ENCODE measurements at places on chromosomes 11 and 22.

DNA sequence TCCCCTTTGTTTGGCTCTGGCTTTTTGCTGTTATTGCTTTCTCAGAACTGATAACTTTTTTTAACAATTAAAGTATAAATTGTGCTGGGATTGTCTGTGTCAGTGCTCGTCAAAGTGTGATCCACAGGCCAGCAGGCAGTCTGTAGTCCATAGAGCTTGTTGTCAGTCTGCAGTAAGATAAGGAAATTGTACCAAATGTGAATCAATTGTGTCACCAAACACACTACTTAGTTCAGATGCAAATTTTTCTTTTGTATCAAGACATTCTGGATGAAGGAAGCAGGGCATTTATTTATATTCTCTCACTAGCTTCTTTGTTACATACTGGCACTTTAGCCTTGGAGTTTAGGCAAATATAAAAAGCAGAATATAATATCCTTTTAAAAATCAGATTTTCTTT is 121.0 kb downstream of the WNT11 start:
- no peak for DNase-seq

GRCh38 chr22:44409211-44409973 is 88.6 kb downstream of the RTL6 start:
- DNase-seq, result no peak

DNA sequence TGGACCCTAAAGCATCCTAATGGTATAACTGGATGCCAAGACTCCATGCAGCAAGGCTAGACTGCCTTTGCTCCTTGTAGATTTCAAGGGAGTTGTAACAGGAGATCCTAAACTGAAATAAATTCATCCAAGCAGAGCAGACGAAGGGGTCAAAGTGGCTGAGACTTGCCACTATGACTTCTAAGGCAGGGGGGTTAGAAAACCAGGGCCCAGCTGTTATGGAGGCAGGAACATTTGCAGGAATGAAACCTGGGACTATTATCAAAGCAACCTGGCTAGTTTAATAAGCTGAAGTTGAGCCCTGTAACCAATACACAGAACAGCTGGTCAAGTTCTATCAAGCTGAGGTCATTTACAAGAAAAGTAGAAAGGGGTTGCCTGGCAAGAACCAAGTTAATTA is 122.2 kb upstream of the TRPC6 start:
- no peak for DNase-seq

DNA sequence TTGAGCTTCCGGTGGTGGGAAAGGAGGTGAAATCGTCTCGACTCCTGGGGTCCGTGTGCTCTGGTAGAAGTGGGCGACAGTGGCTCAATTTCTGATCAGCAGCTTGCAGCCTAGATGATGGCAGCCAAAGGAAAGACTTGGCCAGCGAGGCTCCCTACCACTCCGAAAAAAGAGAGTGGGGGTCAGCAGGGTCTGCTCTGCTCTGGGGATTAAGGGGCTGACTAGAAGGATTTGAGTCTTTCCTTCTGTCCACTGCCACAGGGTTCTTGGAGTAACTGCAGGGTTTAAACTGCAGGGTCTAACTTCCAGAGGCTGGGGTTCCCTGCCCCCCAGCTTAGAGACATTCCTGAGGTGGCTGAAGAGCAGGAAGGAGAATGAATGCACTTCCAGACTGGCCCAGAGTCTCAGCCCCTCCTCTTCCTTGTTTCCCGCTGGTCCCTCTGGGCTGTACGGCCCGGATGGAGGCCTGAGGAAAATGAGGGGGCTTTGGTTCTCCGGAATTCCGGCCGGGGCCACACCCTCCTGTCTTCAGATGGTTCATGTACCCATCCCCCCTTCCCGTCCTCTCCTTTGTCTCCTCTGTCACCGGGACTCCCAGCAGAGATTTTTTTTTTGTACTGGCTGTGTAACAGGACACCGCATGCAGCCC is 907 bp downstream of the SERPINH1 start:
- no peak for DNase-seq

DNA sequence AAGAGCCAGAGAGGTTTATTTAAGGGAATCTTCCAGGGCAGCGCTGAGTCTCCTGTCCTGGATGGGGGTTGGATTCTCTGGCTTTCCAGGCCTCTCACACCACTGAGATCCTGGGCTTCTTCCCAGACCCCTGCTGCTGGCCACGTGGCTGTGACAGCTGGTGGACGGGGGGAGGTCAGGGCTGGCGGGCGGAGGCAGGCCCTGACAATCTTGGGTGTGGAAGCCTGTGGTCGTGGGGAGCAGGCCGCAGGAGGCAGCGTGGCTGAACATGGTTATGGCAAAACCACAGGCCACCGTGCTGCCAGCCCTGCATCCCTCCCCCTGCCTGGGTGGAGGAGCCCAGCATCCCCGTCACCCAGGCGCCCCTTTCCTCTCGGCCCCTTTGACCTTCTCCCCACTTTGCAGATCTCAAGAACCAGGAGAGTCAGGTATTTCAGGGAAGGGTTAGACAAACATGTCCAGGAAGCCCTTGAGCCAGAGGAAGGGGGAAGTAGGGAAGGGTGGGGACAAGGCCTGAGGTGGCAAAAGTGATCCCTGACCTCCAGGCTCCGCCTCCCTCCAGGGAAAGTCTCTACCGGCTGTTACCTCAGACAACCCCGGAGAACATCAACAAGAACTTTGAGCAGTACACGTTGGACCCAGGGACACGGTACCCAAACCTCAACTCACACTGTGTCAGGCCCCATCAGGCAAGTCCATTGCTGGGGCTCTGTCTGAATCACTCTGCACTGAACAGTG is 111.8 kb downstream of the MICAL2 start:
- peak; percentile 15 for DNase-seq

DNA sequence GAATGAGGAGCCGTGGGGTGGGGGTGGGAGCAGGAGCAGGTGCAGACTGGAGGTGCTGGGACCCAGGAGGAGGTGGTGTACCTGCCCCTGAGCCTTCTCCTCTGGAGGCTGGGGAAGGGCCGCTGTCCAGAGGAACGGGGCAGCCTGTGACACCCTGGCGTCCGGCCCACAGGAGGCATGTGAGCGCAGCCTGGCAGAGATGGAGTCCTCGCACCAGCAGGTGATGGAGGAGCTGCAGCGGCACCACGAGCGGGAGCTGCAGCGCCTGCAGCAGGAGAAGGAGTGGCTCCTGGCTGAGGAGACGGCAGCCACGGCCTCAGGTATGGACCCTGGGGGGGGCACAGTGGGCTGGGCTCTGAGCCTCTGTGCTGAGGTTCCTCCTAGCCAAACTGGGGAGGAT is 42.2 kb upstream of the GCAT start:
- DNase-seq, result no peak

- DNase-seq, result no peak
Observed at GRCh38 chr22:30250661-30251267, 4.2 kb upstream of the LIF start.

- no peak for DNase-seq
Observed at GRCh38 chr11:85826116-85826855, 15.3 kb upstream of the SYTL2 start.

DNA sequence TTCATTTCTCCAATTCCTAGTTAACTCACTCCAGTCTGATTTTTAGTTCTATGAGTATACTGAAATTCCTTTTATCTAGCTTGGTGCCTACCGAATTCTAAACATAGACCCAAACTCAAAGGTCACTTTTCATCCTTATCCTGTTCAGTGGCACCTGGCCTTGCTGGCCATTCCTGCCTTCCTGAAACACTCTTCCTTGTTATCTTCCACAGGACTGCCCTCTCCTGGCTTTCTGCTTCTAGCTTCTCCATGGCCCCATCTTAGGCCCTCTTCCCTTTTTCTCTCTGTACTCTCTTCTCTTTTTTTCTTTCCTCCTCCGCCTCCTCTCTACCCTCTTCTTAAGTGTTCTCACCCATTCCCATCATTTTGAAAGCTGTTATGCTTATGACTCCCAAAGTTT is 87.3 kb downstream of the WNT11 start:
- DNase-seq, result no peak

GRCh38 chr11:126165311-126165720 is 46.1 kb downstream of the RPUSD4 start:
- DNase-seq, result no peak

DNA sequence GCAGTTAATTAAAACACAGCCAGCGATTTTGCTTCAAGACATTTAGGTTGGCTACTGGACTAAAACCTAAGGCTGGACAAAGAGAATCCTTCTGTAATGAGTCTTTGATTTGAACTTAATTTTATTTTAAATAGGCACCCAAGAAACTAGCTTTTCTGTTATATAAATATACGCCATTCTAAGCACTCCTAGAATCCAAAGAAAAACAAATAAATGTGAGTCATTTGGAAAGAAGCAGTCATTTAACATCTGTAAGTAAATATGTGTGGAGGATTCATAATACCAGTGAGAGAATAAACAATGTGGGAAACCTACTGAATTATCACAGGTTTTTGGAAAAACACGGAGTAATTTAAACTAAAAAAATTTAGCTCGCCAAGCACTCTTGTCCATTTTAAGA is 1.2 kb upstream of the TECTA start:
- no peak for DNase-seq

Data from HL-60 (cell line).